OCI-M1 (cell line): ENCODE measurements at places on chromosomes 12 and 14.

DNA sequence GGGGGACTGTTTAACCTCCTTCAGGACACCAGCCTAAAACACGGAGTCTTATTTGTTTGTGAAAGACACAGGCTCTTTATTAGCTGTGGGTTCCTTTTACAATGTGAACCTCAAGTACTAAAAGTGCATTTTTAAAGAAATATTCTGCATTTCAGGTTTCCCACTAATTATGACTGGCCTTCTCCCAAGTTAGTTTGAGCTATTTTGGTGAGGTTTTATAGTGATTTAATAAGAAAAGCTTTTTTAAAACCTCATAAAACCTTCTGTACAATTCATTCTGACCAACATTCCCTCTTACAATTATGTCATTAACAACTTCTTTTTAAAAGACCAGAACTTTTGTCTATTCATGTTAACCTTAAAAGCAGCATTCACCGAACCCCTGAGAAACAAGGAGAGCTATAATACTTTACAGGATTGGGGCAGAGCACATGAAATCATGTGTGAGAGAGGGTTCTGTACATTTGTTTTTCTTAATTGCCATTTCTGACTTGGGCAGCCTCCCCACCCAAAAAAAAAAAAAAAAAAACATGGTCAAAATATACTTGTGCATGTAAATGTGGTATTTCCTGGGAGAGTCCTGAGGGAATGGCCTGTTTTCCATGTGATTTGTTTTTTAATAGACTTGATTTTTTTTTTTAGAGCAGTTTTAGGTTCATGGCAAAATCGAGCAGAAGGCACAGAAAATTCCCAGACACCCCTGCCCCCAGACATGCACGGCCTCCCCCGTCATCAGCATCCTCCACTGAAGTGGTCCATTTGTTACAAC lies 169.5 kb downstream of the CHST11 start:
- DNase-seq = no peak

- no peak for DNase-seq
Observed at GRCh38 chr12:132593521-132593920, 16.9 kb downstream of the LRCOL1 start.

DNA sequence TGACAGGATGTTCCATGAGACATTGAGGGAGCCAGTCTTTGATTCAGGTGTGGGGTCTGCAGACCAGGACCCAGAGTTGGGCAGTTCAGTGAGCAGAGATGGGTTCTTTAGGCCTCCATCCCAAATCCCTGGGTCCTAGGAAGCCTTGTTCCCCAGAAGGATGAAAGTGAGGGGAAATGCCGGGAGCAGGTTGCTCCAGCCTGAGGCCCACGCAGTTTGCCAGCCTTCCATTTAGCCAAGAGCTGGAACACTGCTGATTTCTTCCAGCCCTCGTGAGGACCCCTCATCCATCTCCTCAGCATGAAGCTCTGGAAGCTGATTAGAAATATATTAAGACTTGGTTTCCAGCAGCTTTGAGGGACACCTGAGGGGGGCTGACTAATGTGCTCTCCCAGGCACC lies 12.1 kb downstream of the C14orf132 start:
- DNase-seq = no peak

- DNase-seq = no peak
Observed at GRCh38 chr12:23581913-23582312, 367.6 kb downstream of the SOX5 start.

- no peak for DNase-seq
Observed at GRCh38 chr12:5809586-5809985, 135.5 kb downstream of the ANO2 start.

- no peak for DNase-seq
Observed at GRCh38 chr12:100986595-100987547, 192.3 kb downstream of the ANO4 start.

- no peak for DNase-seq
Observed at GRCh38 chr14:74965486-74966153, 10.2 kb upstream of the PGF start.

GRCh38 chr12:66237505-66238175 lies 48.6 kb downstream of the IRAK3 start:
- DNase-seq = no peak

- peak; percentile 33 for DNase-seq
Observed at GRCh38 chr14:80988735-80989429, 33.5 kb downstream of the TSHR start.
